Stimulated activated CD8-positive, alpha-beta memory T cell treated with anti-CD3 and anti-CD28 coated beads, Interleukin-4, amount 100 ng/mL, for 4 hours (primary cell): ENCODE measurements at places on chromosomes 5 and 9.

- DNase-seq, result no peak
Observed at GRCh38 chr5:140553657-140554056, 3.6 kb downstream of the SRA1 start.

- no peak for DNase-seq
Observed at GRCh38 chr5:5436203-5436760, 13.8 kb downstream of the ICE1 start.

DNA sequence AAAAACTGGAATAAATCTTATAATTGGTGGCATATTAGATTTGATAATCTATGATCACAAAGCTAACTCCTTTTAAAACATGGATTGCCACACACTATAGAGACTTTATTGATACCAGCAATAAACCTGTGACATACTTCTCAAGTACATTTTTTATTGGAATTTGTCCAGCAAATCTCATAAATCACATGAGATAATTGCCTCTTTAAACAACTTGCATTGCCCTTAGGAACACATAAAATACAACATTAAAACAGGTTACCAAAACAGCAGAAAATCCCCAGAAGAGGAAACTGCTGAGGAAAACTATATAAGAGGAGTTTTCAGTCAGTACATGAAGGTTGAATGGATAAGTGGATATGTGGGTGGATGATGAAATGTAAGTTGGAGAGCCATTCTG, 124.6 kb downstream of the SNCAIP start:
- no peak for DNase-seq

DNA sequence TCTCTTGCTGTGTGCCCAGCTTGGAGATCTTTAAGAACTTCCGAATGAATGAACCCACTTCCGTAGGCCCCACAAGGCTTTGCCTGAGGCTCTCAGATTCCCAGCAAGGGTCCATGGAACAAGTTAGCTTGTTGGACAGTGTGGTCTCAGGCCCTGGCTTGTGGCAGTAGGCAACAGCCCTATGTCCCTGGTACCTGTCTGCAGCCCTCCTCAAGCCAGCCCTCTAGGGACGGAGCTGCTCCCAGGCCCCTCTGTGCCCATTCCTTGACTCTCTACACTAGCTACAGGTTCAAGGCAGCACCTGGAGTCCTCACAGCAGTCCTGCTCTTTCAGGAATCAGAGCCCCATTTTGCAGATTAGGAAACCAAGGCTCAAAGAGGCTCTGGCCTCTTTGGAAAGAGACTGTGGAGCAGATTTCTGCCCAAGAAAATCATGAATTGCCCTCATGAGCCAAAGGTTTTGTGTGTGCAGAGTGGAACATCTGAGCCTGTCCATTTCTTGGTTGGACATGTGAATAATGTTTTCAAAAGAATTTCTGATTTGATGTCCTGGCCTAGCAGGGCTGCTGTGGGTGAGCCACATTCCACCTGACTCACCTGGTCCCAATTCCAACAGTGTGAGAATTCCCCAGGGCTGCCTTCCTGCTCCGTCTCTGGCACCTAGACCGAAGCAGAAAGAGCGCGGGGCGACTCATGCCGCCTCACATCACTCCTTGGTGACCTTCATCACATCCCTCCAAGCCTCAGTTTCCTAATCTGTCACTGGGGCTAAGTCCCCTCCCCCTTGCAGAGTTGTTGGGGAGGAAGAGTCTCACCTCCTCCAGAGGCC, 131.7 kb downstream of the BARX1 start:
- DNase-seq, result no peak

- DNase-seq, result no peak
Observed at GRCh38 chr5:155150012-155150411, 136.5 kb downstream of the KIF4B start.

DNA sequence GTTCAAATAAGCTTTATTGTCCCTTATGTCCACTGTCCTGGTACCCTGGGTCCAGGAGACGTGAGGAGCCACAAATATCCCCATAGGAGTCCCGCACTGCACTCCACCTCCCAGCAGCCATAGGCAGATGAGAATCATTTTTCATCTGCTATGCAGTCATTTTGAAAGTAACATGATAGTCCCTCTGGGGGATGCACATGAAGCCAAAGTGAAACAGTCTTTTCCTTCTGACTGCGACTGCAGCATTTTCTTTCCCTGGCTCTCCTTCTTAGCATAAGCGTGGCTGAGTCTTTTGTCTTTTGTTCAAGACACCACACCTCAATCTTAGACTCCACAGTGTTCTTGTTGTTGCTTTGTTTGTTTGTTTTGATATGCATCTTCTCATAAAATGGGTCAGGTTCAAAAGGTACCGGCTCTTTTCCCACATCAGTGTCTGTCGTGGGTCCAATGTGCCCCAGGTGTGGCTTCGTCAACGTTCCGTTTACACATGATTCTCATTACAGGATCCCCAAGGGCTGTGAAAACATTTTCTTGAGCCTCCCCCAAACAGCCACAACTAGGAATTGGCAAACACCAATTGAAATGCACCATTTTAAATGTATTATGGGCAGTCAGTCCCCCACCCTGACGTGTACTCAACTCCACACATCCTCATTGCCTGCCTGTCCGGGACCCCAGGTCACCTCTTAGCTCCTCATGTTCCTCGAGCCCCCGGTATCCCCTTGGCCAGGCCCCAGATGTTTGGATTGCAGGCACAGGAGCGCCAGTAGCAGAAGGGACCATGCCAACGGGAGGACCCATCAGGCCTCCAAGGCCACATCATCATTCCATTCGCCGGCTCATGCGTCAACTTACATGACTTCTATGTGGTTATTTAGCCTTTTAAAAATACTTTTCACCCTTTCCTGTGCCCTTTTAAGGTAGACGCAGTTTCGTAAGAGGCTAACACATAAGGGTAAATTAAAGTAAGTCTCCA, 237.8 kb upstream of the DAPK1 start:
- no peak for DNase-seq

- no peak for DNase-seq
Observed at GRCh38 chr9:36729906-36730305, 157.2 kb downstream of the MELK start.

DNA sequence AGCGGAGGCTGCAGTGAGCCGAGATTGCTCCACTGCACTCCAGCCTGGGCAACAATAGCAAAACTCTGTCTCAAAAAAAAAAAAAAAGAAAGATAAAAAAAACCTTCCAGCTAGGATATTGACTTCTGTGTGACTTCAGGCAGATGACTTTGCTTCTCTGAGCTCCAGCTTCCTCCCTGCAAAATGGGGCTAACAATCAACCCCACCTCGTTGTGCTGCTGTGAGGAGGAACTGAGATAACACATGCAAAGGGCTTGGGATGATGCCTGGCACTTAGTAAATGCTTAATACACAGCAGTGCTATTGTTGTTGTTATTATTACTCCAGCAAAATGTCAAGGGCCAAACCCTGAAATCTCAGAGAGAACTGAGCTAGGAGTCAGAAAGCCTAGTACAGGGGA, 3.5 kb upstream of the CDX1 start:
- DNase-seq, result no peak
